ENCODE measurements at places on chromosomes 13 and 19.

DNA sequence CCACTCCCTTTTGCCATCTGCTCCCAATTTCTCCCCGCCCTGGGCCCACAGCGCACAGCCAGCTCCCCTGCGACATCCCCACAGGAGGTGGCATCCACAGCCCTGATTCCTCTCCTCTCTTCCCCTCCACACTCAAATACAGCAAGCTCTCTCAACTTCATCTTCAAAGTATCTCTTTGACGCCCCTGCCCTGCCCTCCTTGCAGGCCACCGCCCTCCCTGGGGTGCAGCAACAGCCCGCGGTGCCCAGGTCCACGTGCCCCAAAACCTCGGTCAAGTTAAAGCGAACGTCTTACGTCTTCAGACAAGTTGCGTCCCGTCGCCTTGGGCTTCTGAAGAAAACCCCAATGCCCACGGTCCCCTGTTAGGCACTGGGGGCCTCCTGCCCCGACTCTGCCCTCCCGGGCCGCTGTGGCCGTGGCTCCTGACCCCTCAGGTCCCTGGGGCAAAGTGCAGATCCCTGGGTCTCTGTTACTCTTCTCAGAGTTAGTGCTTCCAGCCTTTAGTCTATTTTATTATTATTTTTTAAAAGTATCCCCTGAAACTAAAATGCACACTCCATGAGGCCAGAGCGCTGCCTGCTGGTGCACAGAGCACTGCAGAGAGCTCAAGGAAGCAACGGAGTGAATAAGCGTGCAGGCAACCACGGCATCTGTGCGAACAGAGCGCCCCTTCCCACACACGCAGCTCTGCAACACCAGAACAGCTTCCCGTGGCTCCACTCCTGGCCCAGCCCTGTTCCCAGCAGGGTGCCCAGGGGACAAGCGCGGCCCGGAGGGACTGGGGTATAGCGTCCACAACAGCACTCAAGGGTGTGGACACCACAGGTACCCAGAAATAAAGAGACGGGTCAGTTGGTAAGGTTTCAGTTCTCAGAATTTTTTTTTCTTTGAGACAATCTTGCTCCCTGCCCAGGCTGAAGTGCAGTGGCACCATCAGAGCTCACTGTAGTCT, 26.4 kb downstream of the IL17D start:
- DNase-seq, result no peak

DNA sequence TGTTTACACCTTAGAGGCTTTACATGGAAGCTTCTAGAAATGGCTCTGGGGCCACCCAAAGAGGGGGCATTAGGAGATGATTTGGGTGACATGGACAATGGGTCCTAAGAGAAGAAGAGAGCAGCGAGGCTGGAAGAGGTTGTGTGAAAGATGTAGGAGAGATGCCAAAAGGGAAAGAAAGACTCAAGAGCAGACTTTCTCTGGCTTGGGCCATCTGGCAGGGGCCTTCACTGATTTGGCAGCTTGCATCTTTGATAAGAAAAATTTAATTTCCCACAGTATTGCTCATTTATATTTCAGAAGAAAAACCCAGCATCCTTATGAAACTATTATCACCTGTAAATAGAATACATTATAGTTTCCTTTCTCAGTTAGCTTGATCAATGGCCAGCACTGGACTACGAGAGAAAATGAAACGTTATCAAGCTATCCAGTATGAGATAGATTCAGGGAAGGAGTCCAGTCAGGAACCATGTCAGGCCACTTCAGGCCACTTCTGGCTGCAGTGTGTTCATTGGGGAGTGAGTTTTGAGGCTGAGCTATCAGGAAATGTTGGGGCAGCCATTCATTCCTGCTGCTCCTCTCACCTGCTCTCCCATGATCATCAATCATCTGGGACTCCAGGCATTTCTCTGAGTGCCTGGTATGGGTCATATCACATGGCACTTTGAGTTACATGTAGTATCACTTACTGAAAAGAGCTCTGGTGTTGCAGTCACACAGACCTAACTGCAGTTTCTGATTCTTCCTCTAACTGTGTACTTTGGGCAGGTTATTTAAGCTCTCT, 10.3 kb downstream of the SCEL start:
- DNase-seq, result no peak

DNA sequence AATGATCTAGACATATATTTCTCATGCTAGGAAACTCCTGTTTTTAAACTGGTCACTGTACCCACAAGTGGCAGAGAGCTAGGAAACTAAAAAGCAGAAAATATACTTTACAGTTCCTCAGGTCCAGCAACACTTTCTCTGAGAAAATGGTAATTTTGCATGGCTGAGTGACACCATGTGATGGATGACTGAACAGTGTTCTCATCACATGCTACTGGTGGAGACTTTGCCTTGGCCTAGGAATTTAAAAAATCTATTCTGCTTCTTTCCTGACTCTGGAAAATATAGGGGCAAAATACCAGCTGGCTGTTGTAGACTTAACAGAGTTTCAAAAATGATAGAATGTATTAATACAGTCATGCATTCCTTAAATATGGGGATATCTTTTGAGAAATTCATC, 50.0 kb downstream of the LATS2 start:
- DNase-seq, result no peak

- DNase-seq, result no peak
Measured at GRCh38 chr19:23800271-23800670, 41.6 kb upstream of the ZNF681 start.

- DNase-seq, result no peak
Measured at GRCh38 chr13:78383899-78384298, 219.5 kb downstream of the POU4F1 start.

All from CD4-positive, CD25-positive, alpha-beta regulatory T cell (primary cell).